Activated CD4-positive, alpha-beta T cell treated with anti-CD3 and anti-CD28 coated beads, Interleukin-2, amount 50 U/mL, for 48 hours (primary cell): ENCODE measurements at places on chromosomes 3 and 15.

DNA sequence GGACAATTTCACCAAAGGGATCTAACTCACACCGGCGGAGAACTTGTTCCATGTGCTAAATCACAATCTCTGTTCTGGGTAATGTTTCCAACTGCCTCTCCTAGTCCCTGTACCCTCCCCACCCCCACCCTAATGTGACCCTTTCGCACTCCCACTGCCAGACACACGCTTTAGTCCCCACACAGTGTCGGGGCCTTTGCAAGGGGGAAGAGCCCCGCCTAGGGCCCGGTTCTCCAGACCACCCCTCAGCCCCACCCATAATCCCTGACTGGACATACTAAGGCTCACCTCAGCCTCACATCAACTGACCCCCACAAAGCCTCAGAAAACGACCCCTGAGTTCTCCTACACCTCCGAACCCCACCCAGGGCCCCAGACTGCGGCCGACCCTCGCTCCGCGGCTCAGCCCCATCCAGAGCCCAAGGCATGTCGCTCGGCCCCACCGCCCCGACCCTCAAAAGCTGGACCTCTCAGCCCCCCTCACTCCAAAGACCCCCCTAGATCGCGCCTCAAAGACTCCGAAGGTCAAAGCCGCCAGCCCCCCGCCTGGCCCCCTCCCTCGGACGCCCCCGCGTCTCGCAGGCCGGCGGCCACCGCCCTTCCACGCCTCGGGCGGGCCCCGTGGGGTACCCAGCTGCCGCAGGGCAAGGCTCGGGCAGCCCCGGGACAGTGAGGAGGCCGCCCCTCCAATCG is 72.0 kb upstream of the MAP4 start:
- no peak for DNase-seq

DNA sequence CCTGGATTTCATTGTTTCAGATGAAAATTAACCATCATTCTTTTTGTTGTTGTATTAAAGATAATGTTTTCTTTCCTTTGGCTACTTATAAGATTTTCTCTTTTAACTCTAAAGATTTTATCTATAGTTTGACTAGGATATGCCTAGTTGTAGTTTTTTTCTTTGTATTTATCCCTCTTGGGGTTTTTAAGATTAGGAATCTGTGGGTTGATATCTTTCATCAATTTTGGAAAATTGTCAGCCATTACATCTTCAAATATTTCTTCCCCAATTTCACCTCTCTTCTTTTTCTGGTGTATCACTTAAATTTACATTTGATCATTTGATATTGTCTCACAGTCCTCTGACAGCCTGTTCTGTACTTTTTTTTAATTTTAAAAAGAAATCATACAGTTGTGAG is 32.5 kb upstream of the LIMD1 start:
- no peak for DNase-seq

DNA sequence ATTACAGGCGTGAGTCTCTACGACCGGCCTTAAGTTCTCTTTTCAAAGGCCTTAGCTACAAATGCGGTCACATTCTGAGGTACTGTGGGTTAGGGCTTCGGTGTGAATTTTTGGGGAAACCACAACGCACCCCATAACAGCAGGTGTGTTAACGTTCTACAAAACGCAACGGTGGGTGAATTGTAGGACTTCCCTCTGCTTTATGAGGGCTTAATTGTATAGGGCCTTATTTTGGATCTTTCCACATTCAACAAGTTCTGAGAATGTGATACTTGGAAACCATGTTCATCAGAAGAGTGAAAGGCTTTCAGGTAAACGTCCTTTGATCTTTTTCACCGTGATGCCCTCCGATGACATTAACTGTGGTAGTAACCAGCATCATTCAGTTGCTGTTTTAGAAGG is 998.6 kb upstream of the CFAP20DC start:
- DNase-seq, result peak; percentile 31

DNA sequence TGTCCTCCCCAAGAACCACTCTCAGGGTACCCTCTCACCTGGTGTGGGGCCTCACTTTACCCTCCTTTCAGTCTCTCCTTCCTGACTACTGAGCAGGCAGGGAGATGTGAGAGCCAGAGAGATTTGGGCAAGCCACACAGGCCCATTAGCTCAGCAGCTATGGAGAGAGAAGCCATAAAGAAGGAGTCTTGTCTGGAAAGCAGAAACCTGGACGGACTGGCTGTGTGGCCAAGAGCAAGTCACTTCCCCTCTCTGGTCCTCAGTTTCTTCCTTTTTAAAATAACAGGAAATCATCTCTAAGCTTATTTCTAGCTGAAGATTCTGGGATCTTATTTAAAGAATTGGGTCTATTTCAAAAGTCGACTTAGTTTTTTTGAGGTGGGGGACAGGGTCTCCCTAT is 65.8 kb upstream of the ZNF148 start:
- no peak for DNase-seq

GRCh38 chr3:43522727-43523362 is 99.0 kb downstream of the ANO10 start:
- DNase-seq, result no peak

DNA sequence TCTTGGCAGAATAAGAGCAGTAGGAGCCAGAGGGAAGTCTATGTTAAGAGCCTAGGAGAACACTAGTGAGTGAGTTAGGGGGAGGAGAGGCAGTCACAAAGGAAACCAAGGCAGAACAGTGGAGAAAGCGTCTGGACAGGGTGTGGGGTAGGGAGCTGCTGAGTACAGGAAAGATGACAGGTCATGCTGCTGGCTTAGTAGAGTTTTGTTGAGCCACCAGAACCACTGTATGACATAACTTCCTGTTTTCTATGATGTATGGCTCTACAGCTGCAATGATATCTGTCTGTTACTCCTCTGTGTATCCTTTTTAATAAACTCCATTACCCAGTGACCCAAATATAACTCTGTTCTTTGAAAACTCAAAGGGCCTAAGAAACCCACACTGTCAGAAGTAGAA is 10.6 kb upstream of the STT3B start:
- no peak for DNase-seq

- no peak for DNase-seq
Observed at GRCh38 chr3:32681811-32682210, 3.2 kb upstream of the CNOT10 start.

DNA sequence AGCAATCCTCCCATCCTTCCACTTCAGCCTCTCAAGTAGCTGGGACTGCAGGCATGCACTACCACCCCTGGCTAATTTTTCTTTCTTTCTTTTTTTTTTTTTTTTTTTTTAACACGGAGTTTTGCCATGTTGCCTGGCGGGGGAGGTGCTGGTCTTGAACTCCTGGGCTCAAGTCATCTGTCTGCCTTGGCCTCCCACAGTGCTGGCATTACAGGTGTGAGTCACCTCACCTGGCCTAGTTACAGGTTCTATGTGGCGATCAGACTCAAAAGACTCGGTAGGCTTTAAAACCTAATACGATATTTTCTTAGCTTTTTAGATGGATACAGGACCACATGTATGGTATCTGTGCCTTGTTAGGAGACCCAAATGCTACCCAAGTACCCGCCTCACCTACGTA is 14.0 kb upstream of the SLC25A26 start:
- DNase-seq, result no peak

DNA sequence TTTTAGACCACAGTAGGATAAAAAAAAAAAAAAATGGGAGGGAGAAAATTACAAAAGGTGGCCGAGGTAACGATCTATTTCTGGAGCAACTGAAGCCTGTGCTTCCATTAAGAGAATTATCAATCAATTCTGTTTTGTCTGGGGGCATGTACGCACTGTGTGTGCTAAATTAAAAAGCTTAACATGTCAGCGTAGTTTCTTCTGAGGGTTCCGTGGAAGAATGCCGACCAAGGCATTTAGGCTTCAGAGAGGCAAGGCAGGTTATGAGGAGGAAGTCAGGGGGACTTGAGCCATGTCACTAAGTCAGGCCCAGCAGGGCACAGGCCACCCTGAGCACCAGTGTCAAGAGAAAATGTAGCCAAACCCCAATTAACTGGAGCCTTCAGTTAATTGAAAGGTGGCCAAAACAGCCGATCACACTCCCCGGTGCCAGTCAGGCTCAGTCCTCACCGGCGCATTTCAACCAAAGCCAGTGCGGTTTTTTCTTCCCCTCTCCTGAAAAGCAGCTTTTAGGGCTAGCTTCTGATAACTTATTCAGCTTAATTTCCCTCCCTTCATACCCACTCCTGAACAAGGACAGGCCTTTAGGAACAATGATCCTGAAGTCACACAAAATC is 113.9 kb downstream of the MEGF11 start:
- no peak for DNase-seq

DNA sequence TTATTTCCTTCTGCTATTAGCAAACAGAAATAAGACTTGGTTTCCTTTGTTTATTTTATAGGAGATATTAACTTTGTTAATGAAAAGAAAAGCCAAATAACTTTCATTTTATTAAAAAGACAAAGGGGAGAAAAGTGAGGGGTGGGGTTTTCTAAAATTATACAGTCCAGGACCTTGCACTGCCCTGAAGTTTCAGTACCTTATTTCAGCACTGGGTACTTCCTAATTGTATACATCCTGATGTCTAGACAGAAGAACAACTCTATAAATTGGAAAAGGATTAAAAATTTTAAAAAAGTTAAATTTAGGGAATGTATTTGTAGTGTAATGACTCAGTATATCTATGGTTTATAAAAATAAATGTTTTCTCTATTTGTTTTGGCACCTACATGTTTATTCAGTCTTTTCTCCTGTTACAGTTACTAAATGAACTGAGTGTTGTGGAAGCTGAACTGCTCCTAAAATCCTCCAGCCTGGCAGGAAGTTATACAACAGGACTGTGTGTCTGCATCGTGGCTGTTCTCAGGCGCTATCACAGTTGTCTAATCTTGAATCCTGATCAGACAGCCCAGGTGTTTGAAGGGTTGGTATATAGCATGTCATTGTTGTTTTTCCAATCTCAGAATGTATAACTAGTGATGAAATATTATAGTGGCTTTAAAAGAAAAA is 27.6 kb upstream of the P2RY13 start:
- no peak for DNase-seq

DNA sequence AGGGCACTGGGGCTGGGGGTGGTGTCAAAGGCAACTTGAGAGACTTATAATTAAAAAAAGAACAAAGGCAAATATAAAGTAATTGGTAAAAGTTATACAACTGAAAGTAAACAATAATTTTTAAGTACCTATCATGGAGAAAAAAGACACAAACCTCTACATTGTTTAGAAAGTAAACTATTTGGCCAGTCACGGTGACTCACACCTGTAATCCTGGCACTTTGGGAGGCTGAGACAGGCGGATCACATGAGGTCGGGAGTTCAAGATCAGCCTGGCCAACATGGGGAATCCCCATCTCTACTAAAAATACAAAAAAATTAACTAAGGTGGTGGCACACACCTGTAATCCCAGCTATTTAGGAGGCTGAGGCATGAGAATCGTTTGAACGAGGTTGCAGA is 25.8 kb downstream of the RPSA start:
- no peak for DNase-seq

GRCh38 chr15:88498996-88499395 is 31.5 kb downstream of the MRPS11 start:
- DNase-seq, result no peak

DNA sequence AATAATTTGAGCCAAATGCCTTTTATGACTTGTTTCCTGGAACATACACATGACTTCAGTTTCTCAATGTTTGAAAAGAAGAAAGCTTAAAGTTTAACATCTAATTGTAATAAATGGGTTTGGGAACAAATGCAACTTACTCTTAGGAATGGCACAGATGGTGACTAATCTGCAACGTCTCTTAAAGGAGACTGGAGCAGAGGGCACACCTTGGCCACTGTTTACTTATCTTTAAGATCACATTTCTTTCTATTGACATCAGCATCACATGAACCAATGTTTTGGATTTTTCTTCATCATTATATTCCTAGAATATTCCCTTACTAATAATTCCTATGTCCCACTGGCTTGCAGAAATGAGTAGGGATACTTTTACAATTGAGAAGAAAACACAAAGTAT is 229.5 kb downstream of the CHL1 start:
- no peak for DNase-seq
